ENCODE measurements at places on chromosomes 3 and 15.

DNA sequence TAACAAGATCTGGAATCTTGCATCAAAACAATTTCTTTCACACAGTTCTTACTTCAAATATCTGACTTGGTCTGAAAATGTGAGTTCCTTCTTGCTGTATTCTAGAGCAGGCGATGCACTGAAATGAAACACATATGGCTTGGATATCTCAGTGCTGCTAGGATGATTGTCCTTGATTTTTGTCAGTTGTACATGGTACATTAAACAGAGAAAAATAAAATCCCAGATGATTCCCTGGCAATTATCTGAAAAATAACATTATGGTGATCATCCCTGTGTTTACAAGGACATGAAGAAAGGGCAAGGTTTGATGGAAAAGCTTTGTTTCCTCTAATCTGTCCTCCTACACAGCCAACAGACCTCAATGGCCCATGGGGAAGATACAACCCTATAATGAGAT is 10.6 kb downstream of the LMCD1 start:
- DNase-seq, result no peak

DNA sequence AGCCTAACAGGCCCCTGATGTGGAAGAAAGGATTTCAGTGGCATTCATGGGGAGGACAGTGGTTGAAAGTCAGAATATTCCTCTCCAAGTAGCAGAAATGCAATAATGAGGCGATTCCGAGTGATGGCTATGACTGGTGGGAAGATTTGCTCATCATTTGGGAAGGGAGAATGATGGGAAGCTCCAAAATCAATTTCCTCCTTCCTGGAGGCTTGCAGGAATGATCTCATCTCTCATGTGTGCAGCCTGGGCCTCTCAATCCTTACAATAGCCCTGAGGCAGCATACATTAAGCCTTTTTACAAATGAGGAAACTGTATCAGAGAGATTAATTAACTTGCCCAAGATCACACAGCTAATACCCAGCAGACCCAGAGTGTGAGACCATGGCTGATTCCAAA is 58.7 kb downstream of the BOC start:
- no peak for DNase-seq

DNA sequence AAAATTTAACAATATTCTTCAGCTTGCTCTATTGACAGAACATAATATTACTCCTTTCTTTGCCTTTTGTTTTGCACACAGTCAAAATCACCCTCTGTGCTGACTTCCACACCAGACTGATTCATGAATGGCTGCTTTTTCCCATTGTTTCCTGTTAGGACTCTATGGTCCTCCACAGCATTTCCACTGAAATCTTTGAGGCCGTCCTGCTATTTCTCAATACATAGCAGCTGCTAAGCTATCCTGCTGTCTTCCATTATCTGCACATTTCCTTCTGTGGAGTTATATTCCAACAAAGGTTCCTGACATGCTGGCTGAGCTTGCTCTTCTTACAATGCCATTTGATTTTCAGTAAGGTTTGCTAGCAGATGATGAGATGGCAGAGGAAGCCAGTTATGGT is 153.3 kb downstream of the EPHA3 start:
- no peak for DNase-seq

DNA sequence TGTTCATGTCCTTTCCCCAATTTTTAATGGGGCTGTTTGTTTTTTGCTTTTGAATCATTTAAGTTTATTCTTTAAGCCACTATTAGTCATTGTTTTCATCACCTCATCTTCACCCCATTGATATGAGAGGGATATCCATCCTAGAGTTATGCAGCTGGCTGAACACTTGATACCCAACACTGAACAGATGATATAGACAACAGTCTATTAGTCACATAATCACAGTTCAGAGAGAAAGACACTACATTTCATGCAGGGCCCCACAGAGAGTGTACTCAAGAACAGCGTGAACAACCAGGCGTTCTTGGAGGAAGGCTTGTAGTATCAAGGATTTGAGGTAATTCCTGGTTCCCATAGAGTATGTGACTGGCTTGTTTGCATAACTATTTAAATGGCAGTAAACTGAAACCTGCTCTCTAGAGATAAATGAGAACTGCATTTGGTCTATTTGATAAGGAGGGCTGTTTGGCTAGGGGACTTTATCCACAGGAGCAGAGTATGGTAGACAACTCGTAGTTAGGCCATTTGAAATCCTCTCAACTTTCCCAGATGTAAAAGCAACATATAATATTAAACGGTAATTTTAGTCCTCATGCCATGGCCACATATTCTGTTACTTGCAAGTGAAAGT is 618.7 kb downstream of the SI start:
- no peak for DNase-seq

DNA sequence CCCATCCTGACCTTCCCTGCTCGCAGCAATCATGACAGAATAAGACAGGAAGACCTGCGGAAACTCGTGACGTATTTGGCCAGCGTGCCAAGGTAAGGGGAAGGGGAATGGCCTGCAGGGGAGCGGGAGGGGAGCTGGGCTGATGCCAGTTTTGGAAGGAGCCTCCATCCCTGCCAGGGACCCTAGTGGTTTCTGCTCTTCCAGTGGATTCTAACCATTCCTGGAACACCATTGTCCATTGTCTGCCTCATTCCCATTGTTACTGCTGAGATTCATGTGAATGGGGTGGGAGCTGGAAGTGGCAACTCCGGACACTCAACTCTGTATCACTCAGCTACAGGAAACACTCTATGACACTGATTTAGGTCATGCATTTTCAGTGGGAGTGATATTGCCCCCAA is 242.9 kb upstream of the ROPN1 start:
- DNase-seq, result peak; percentile 45

- no peak for DNase-seq
These were observed 133.3 kb upstream of the MEF2A start for GRCh38 chr15:99432271-99433025.

GRCh38 chr15:95988574-95988887 is 342.0 kb upstream of the NR2F2 start:
- no peak for DNase-seq

GRCh38 chr3:4310971-4311370 is 7.8 kb downstream of the SETMAR start:
- DNase-seq, result no peak

- DNase-seq, result no peak
These were observed 33.7 kb downstream of the RTP4 start for GRCh38 chr3:187401856-187402255.

- DNase-seq, result no peak
These were observed 5.7 kb upstream of the GANC start for GRCh38 chr15:42267286-42267685.

Measured in adrenal gland (tissue), 19 donors.